ENCODE measurements at places on chromosomes 7 and 10.

GRCh38 chr10:60960913-60961312, 16.9 kb upstream of the RHOBTB1 start:
- no peak overlapping the region for H3K27ac ChIP-seq
- no peaks in the 10 kb centered on the region for H3K27me3 ChIP-seq
- H3K4me3 ChIP-seq, result no peak overlapping the region
- no peaks in the 10 kb centered on the region for H3K36me3 ChIP-seq
- H3K4me1 ChIP-seq, result no peaks in the 10 kb centered on the region
- no peak for DNase-seq

- H3K27ac ChIP-seq, result no peak overlapping the region
- no peaks in the 10 kb centered on the region for H3K36me3 ChIP-seq
- DNase-seq, result no peak
- H3K27me3 ChIP-seq, result no peaks in the 10 kb centered on the region
- no peaks in the 10 kb centered on the region for H3K4me1 ChIP-seq
- H3K4me3 ChIP-seq, result no peak overlapping the region
Measured at GRCh38 chr7:4139656-4140625, 542.2 kb upstream of the FOXK1 start.

DNA sequence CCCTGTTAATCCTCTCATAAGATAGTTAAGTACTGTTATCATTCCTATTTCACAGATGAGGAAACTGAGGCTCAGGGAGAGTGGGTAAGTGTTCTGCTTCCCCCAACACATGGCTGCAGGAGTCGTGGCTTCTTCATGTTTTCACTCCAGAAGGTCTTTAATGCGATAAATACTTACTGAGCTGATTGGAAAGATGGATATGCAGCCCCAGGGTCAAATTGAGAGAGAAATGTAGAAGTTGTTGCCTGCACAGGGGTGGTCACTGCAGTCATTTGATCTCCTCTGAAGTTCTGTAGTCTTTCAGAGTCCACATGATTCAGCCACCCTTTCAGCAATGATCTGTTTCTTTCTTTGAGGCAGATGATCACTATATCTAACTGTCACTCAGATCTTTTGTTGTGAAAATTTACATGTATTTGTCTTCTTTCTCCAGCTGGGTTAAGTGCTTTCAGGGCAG, 29.3 kb downstream of the CRCP start:
- peaks cover 45% of the 10 kb centered on the region for H3K36me3 ChIP-seq
- no peaks in the 10 kb centered on the region for H3K27me3 ChIP-seq
- no peak for DNase-seq
- no peak overlapping the region for H3K27ac ChIP-seq
- no peak overlapping the region for H3K4me3 ChIP-seq

DNA sequence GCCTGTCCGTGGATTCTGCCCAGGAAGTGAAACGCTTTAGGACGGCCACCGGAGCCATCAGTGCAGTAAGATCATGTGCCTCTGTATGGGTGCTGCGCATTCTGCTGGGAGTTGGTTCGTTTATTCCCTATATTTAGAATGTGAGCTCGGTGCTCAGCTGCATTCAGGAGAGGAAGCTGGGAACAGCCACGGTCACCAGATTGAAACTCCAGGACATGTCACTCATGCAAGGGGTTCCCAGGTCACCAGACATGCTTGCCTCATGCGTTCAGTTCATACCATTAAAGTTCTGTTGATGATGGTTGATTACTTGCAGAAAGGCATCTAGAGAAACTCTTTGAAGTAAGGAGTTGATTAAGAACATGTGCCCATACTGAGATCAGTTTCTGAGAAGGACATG, 78.1 kb downstream of the TRRAP start:
- no peak overlapping the region for H3K27ac ChIP-seq
- H3K4me3 ChIP-seq, result no peak overlapping the region
- no peaks in the 10 kb centered on the region for H3K4me1 ChIP-seq
- no peaks in the 10 kb centered on the region for H3K27me3 ChIP-seq
- H3K36me3 ChIP-seq, result peaks cover 64% of the 10 kb centered on the region
- DNase-seq, result no peak

Measured in CD8-positive, alpha-beta memory T cell (primary cell).